ENCODE measurements at places on chromosomes 1 and 21.

DNA sequence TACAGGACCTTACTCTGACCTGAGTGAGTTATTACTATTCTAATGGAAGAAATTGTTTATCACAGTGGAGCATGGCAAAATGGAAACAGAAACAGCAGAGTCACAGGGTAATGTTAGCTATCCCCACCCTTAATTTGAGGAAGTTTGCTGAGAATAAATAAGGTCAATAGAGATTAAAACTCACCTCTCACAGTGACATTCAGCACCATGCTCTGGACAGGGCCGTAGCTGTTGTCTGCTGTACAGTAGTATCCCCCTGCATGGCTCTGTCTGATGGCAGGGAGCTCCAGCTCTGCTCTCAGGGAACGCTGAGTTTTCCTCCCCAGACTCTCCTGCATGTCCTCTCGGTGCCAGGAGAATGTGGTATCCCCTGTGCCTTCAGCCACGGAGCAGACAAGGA lies 11.9 kb downstream of the FCRL4 start:
- no peak for DNase-seq

GRCh38 chr1:100284591-100284990 lies 18.6 kb downstream of the RTCA start:
- no peak for DNase-seq

DNA sequence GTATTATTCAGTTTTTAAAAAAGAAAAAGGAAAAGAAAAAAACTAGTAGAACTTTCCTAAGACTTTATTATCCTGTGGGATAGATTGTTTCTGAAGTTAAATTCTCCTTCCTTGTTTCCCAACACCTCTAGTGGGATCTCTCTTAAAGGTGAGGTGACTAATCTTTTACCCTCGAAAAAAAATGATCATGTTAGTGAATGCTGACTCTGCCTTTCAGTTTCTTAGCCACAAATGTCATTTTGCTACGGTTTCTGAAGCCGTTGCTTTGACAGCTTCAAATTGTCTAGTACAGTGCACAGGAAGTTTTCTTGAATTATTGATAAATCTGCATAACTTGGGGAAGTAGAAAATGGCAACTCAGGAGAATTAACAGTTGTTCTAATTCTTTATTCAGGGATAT lies 13.0 kb upstream of the NEK7 start:
- DNase-seq, result no peak

DNA sequence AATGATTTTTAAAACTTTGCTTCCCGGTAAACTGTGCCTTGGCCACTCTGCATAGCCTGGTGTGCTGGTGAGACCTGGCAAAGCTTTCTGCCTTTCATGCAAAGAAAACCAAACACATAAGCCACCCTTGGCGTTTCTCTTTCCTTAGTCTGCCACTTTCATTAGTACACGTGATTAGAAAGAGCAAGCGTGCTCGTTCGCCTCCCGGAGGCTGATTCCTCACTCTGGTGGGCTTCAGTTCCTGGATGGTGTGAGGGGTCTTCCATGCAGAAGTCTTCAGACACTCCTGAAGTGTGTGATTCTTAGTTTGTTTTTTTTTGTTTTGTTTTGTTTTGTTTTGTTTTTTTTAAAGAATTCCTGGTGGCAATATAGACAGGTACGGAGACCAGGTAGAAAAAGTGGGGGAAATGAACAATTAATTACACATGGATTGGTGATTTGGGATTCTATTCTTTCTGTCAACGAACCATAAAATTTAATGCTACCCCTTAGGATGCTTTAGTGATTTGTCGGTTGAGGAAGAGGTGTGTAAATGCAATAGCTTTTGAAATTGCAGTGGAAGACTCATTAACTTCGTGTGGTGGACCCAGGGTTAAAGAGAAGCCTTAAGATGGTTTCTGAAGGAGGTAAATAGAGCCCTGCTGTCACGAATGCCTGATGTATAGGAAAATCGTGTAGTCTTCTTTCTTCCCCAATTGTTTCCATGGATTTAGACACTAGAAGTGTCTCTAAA lies 2.1 kb downstream of the GALNT2 start:
- DNase-seq, result no peak

- no peak for DNase-seq
Observed at GRCh38 chr1:53408755-53409129, 50.5 kb upstream of the DMRTB1 start.

GRCh38 chr1:65827346-65827745 lies 34.7 kb downstream of the PDE4B start:
- no peak for DNase-seq

DNA sequence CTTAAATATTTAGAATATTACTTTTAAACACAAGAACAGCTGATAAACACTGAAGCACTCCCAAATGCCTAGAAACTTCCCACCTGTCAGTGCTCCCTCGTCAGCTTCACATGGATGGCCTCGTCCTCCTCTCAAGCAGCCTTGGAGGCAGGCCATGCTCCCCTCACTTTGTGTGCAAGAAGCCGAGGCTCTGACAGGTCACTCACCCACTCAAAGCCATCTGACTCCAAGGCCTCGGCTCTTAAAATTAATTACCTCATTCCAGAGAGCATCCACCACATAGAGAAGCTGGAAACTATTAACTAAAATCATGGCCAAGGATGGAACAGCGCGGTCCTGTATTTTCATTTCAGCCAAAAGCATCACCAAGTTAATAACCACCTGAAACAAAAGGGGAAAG lies 17.8 kb downstream of the LBR start:
- no peak for DNase-seq

GRCh38 chr1:2300851-2301606 lies 72.9 kb downstream of the SKI start:
- no peak for DNase-seq

- no peak for DNase-seq
Observed at GRCh38 chr1:157113631-157114030, 14.0 kb upstream of the ETV3L start.

GRCh38 chr1:22489823-22490222 lies 38.2 kb downstream of the ZBTB40 start:
- no peak for DNase-seq

Measured in AG04450 (cell line).